Vagina (tissue), 2 donors: ENCODE measurements at places on chromosomes 5 and 9.
A peak's percentile ranks its signal among the peaks of the same experiment; 100 is the strongest.

- no peak for DNase-seq
These were observed 210.8 kb downstream of the CWC27 start for GRCh38 chr5:64979531-64979930.

DNA sequence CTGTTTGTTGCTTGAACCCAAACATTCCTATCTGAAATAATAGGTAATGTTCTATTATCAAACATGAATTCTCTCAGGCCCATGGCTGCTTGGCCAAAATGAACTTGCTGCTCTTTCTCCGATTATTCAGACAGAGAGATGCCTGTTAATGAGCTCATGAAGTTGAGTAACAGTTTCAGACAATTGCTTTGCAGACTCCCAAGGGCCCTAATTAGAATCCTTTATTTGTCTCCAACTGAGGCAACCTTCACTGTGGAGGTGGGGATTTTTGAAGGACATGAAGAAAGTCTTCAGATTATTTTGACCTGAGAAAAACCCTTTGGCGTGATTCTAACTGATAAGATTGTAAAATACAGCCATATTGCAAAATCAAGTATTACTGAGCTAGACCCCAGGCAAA lies 466.7 kb downstream of the NFIB start:
- DNase-seq = no peak

DNA sequence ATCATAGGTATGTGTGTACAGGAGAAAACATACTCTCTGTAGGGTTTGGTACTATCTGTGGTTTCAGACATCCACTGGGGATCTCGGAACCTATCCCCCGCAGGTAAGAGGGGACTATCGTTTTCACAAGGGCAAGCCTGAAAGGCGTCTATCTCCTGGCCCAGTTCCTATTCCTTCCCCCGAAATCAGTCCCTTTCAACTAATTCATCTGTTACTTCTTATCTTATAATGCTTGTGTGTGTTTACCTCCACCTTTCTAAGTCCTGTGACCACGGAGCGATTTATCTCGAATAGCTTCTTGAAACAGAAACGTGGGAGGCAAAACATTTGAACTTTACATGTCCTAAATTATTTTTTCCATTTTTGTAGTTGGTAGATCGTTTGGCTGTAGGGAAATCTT lies 11.4 kb downstream of the ABO start:
- DNase-seq = no peak

- DNase-seq = peak; percentile 64
These were observed 164.9 kb downstream of the SEMA6A start for GRCh38 chr5:116409591-116410296.

DNA sequence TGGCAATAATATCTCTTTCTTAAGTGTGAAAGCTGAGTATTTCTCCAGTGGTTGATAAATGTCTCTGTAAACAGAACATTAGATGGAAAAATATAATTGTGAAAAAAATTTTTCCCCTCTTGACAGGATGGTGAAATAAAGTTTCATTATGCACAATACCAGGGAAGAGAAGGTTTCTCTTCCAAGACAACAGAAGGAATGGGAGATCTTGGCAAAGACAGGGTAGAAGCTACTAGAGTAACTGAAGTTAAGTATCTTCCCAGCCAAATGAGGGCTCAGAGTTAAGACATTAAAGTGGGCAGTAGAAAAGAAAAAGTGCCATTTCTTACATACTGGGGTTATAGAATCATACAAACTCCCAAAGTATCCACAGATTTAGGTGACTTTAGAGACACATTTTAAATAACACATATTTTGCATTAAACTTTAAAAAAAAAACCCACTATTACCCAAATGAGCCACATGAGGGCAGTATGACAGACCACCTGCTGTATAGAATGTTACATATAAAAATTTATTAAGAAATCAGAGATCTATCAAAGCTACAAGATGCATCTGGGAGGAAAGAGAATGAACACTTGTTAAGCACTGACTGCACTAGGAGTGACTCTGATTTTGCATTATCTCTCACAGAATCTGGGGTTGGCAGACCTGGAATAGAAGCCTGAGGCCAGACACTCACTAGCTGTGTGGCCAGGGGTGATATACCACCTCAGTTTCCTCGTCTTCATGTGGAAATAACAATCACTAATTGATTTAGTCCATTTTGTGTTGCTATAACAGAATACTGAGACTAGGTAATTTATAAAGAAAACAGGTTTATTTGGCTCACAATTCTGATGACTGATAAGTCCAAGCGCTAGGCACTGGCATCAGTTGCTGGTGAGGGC lies 98.5 kb downstream of the ARSB start:
- DNase-seq = no peak

DNA sequence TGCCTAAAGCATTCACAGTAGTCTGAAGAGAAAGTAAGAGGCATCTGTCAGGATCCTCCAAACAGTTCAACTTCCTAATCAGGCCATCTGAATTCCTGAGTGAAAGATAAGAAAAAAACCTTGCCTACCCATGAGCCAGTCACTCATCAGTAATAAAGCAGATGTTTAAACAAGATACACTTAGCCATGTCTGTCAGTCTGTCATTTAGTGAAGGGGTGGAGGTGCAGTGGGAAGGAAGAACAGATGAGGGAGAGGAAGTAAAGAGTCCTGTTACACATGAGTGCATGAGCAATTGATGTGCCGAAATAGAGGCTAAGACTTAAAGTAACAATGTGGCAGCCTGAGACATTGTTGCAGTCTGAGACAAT lies 29.9 kb upstream of the DMRTA1 start:
- no peak for DNase-seq

DNA sequence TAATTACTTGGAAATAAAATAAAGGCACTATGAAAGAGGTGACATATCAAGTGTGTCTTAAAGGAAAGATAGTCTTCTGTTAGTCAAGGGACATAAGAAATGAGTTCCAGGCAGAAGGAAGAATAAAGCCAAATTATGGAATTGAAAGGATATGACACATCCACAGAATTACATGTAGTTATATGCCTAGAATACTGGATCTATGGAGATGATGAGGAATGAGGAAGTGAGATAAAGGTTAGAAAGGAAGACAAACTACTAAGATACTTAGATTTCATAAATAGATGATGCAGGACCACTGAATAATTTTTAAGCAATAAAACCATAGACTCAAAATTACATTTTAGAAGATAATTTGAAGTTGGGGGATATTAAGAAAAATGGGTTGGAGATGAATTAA lies 609.8 kb downstream of the PTPRD start:
- no peak for DNase-seq

GRCh38 chr5:33479311-33479710 lies 38.5 kb downstream of the TARS1 start:
- DNase-seq = no peak

- no peak for DNase-seq
These were observed 32.4 kb upstream of the CEP120 start for GRCh38 chr5:123455640-123456039.

DNA sequence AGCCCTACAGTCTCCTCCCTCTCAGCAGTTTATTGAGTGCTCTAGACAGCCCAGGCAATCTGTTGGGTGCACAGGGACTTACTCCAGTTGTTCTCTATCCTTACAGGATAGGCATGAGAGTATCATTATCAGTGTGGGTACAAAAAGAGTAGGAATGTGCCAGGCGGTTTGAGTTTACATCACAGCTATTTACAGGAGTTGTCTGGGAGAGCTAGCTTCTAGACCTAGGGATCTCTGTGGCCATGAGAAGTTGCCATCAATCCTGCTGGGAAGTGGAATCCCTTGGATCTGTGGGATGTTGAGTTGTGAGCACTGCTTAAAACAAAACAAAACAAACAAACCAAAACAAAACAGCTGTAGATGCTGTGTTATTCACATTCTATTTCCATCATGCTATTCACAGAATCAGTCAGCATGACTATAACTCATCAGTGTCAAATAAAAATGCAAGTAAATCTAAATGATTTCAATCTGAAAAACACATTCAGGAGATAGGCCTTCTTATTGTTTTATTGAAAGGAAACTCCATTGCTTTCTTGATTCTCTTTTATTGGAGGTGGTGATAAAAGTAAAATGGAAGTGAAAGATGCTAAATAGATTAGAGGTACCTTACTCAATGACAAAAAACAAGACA lies 552.4 kb upstream of the ZNF608 start:
- DNase-seq = no peak

DNA sequence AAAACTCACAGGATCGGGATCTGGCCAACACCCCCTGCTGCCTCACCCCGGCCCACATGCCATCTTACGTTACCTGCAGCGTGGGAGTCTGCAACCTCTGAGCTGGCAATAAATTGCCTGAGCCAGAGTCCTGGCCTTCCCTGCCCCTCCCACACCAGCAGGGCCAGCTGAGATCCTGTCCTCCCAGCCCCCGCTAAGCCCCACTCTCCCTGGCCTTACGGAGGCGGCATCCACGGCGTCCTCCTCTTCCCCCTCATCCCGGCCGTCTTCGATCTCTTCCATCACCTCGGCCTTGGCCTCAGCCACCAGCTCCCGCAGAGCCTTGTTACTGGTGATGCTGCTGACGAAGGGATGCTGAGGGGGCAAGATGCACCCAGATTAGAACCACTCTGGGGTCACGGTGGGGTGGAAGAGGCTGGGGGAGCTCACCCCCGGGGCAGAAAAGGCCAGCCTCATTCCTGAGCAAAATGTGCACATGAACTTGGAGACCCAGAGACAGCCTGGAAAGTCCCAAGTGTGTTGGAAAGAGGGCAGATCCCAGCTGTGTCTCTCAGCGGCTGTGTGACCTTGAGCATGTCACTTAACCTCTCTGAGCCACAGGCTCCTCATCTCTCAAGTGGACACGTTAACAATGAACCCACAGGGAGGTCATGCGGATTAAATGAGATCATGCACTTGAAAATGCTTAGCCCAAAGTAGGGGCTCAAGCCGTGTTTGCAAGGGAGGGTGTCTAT lies 89.9 kb upstream of the FBXW11 start:
- DNase-seq = no peak

- no peak for DNase-seq
These were observed 439.1 kb upstream of the KIF2A start for GRCh38 chr5:61866930-61867329.

DNA sequence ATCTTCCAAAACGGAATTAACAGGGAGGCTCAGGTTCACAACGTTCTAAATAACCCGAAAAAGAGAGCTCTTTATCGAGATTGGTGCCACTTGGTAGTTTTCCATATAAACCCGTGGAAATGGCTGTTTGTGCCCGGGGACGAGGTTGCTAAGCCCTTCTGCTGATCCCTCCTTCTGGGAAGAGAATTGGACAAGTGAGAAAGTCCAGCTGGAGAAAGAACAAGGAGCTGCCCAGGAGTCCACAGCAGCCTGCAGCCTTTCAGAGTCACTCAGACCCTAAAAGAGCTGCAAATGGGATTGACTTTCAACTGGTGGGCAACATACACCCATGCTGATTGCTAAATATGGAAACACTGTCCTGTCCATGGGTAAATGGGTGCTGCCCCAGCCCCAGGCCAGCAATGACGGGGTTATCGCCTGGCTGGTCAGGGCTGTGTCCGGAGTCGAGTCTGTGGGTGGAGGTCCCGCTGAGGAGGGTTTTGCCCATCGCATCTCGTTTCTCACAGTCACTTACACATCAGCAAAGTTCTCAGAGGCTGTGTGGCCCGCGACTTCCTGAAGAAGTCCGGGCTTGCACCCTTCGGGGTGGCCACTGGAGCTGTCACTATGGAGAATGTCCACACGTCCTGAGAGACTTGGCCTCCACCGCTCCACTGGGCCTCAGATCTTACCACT lies 40.7 kb upstream of the HSD17B3 start:
- DNase-seq = no peak

GRCh38 chr5:81749561-81750307 lies 1.2 kb downstream of the SSBP2 start:
- DNase-seq = no peak

DNA sequence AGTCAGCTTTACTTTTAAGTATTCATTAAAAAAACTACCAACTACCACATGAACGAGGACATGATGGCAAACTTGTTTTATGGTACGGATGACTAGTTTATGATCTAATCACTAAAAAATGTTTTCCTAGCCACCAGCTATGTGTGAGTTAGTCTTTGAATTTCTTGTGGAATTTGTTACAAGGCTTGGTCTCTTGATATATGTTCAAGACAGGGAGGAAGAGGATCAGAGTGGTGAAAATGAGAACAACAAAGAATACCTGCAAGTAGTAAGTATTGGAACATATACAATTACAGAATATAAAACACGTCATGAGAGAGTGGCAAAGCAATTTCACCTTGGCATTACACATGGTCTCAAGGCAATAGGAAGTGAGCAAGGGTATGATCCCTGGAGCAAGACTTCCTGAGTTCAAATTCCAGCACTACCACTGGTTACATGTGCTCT lies 548.6 kb upstream of the TLE4 start:
- DNase-seq = no peak

DNA sequence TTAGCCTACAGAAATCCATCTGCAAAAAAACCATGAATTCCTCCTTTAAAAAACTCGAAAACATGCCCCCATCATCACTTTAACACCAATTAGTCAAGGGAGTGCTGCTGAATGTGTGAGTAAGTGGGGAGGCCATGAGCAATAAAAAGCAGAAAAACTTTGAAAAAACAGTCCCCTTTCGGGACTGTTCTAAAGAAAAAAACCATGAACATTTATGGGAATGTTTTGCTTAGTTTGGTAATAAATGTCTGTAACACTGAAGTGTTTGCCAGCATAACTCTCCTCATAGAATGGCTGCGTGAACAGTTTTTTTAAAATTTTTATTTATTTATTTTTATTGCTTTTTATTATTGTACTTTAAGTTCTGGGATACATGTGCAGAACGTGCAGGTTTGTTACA lies 99.4 kb upstream of the TARS1 start:
- no peak for DNase-seq

DNA sequence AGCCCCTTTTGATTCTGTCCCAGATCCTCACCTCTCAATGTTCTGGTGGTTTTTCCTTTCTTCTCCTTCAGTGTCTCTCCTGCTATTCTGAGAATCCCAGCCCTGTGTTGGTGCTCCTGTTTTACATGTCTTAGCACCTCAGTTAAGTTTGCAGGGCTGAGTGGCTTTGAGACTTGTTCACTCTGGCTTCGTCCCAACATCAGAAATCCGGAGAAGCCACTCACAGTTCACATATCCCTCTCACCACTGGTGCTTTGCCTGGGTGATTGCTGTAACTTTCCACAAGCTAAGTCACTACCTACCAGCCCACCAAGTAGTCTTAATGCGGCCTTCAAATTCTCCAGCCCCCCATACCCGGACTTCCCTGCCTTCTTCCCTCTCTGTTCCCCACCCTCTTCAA lies 40.2 kb downstream of the CYFIP2 start:
- DNase-seq = no peak

DNA sequence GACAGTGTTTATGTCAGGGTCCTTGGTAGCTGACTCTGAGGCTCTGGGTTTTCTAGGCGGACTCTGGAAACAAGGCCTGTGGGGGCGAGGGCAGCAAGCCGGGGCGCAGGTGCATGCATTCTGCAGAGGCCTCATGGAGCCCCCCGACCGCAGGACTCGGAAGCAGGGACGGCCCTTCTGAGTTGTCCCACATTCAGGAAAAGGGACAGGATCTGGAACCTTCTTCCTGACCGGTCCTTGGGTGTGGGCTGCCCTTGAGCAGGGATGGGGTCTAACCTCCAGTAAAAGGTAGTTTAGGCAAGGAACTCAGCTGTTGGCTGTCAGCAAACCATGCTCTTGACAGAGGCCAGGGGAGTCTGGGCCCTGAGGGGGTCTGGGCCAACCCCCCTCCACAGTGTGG lies 7.4 kb upstream of the COL5A1 start:
- no peak for DNase-seq
